Thoracic aorta (tissue), 2 donors: ENCODE measurements at places on chromosomes 3 and 15.

- DNase-seq, result no peak
- H3K36me3 ChIP-seq, result no peaks in the 10 kb centered on the region
- no peaks in the 10 kb centered on the region for H3K27me3 ChIP-seq
- H3K27ac ChIP-seq, result peak overlapping the region; percentile 56
- H3K4me1 ChIP-seq, result peaks cover 24% of the 10 kb centered on the region
These were observed 1.4 kb downstream of the ZNF609 start for GRCh38 chr15:64461721-64462162.

DNA sequence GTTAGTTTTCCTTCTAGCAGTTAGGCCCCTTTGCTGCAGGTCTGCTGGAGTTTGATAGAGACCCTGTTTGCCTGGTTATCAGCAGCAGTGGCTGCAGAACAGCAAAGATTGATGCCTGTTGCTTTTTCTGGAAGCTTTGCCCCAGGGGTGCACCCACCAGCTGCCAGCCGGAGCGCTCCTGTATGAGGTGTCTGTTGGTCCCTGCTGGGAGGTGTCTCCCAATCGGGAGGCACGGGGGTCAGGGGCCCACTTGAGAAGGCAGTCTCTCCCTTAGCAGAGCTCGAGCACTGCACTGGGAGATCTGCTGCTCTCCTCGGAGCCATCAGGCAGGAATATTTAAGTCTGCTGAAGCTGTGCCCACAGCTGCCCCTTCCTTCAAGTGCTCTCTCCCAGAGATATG, 825.3 kb upstream of the GRM7 start:
- no peaks in the 10 kb centered on the region for H3K27me3 ChIP-seq
- no peaks in the 10 kb centered on the region for H3K4me1 ChIP-seq
- H3K27ac ChIP-seq, result no peak overlapping the region
- no peaks in the 10 kb centered on the region for H3K36me3 ChIP-seq

DNA sequence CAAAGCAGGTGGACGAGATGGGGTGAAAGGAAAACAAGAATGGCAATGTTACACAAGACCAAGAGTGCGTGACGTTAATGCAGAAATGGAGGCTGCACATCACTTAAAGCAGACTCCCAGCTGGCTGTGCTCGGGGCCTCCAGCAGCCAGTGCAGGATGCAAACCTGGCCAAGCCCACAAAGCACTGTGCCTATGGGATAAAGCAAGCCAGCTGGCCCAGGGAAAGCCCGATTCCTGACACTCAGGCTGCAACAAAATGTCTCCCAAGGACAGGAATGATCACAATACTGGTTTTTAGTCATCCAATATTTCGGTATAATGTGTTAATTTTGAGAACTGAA, 86.2 kb downstream of the SEC22A start:
- H3K27ac ChIP-seq, result no peak overlapping the region
- H3K4me3 ChIP-seq, result no peak overlapping the region
- no peak for DNase-seq
- no peaks in the 10 kb centered on the region for H3K27me3 ChIP-seq
- peaks cover 62% of the 10 kb centered on the region for H3K36me3 ChIP-seq

GRCh38 chr3:107264888-107265287, 112.4 kb upstream of the CCDC54 start:
- H3K4me1 ChIP-seq, result no peaks in the 10 kb centered on the region
- no peak overlapping the region for H3K4me3 ChIP-seq
- H3K36me3 ChIP-seq, result no peaks in the 10 kb centered on the region
- H3K27ac ChIP-seq, result no peak overlapping the region
- DNase-seq, result no peak
- no peaks in the 10 kb centered on the region for H3K27me3 ChIP-seq

GRCh38 chr3:63470745-63471144, 181.7 kb upstream of the SNTN start:
- no peak overlapping the region for H3K4me3 ChIP-seq
- H3K27ac ChIP-seq, result no peak overlapping the region
- no peaks in the 10 kb centered on the region for H3K36me3 ChIP-seq

- H3K36me3 ChIP-seq, result no peaks in the 10 kb centered on the region
- DNase-seq, result no peak
- no peaks in the 10 kb centered on the region for H3K4me1 ChIP-seq
- no peak overlapping the region for H3K27ac ChIP-seq
- H3K27me3 ChIP-seq, result no peaks in the 10 kb centered on the region
These were observed 77.6 kb downstream of the ZIC4 start for GRCh38 chr3:147328711-147329110.

- DNase-seq, result no peak
- H3K4me3 ChIP-seq, result peak overlapping the region; percentile 31
- H3K36me3 ChIP-seq, result no peaks in the 10 kb centered on the region
- peak overlapping the region; percentile 32 for H3K27ac ChIP-seq
These were observed 28.4 kb downstream of the P3H2 start for GRCh38 chr3:190092250-190092649.
